ENCODE measurements at places on chromosomes 5 and 9.

GRCh38 chr5:151550146-151550545, 41.0 kb downstream of the FAT2 start:
- DNase-seq = no peak

GRCh38 chr9:128007566-128008138, 26.9 kb upstream of the EEIG1 start:
- peak; percentile 77 for DNase-seq

DNA sequence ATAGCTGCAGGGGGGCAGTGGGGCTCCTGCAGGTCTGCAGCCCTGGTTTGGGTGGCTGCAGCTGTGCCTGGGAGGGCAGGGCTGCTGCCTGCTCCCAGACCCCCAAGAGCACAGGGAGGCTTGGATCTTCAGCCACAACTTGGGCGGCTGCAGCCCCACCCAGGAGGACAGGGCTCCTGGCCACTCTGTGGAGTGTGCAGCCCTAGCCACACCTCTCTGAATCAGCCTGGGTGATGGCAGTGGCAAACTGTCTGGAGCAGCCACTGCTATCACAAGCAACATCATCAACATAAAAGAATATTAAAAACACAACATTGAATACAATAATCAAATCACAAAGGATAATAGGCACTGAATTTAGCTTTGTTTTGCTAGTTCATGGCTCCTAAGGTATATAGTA, 164.9 kb upstream of the SLC27A6 start:
- DNase-seq = no peak

- no peak for DNase-seq
Measured at GRCh38 chr5:146290318-146290717, 48.3 kb upstream of the POU4F3 start.

DNA sequence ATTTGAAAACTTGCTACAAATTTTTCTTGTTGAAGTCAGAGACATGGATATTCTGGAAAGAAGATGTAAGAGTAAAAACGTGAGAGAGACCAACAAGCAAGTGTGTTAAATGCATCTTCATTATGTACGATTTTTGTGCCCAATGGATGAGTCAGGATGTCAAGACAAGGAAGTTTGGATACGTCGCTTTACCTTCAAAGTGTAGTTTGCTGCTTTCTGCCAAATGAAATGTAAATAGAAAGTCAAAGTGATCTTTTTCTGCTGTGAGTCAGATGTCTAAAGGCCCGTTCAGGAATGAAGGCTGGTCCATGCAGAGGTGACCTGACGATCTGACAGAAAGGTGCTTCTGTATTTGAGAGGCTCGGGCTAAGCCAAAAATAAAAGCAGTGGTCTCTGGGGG, 273.1 kb upstream of the PIK3R1 start:
- no peak for DNase-seq

GRCh38 chr5:83834306-83834705, 113.7 kb upstream of the HAPLN1 start:
- no peak for DNase-seq

DNA sequence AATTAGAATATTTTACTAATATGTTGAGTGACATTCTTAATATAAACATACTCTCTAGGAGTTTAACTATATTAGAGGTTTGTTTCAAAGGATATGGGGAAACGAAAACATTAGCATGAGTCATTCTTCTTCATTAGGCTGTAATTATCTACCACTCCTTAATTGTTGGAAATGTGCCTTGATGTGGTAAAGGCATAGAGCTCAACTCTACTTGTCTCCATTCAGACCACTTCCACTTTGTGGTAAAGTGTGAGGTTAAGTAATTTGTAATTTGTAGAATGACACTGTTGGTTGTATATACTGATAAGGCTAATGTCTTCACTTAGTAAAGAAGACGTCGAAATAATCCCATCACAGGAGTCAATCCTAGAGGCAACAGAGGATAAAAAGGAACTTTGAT, 58.1 kb downstream of the HAPLN1 start:
- no peak for DNase-seq

DNA sequence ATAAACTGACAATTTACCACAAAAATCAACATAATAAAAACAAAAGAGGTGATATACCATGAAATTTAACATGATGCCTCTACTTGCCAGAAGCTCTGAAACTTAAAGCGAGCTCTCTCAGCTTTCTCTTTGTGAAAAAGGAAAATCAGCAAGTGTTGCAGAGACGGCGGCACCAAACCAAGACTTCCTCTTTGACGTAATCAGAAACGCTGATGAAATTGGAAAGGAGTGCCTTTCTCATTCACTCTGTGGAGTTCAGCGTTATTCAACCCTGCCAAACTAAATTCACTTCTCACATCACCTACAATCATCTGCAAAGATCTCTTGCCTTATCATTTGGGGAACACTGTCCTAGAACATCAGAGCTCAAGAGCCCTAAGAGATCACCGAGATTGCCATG, 32.2 kb downstream of the ANXA6 start:
- DNase-seq = no peak

- no peak for DNase-seq
Measured at GRCh38 chr9:91416096-91416712, 7.4 kb downstream of the NFIL3 start.

- no peak for DNase-seq
Measured at GRCh38 chr5:129905473-129906176, 1.4 kb downstream of the CHSY3 start.

- DNase-seq = no peak
Measured at GRCh38 chr5:124630767-124631704, 115.4 kb downstream of the ZNF608 start.

- no peak for DNase-seq
Measured at GRCh38 chr9:93174976-93175375, 9.0 kb upstream of the WNK2 start.

DNA sequence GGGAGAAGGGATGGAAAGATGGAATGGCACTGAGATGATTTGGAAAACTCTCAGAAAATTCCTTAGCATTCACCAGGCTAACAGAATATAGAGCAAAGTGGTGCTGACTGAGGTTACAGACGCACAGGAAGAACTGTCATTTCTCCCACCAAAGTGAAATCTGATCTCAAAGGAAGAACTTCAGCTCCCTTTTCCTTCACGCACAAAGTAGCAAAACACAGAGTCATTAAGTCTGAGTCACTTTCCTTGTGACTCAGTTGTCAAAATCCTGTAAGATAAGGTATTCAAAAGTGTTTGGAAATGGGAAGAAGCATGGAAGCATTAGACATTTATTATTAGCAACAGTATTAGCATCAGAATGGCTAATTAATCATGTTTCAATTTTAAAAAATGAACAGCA, 11.7 kb downstream of the MPDZ start:
- DNase-seq = no peak

- no peak for DNase-seq
Measured at GRCh38 chr9:87857948-87858335, 24.7 kb upstream of the SPATA31E1 start.

GRCh38 chr5:16456103-16456832, 9.3 kb downstream of the ZNF622 start:
- no peak for DNase-seq

GRCh38 chr5:20000416-20000815, 12.4 kb upstream of the CDH18 start:
- DNase-seq = no peak

DNA sequence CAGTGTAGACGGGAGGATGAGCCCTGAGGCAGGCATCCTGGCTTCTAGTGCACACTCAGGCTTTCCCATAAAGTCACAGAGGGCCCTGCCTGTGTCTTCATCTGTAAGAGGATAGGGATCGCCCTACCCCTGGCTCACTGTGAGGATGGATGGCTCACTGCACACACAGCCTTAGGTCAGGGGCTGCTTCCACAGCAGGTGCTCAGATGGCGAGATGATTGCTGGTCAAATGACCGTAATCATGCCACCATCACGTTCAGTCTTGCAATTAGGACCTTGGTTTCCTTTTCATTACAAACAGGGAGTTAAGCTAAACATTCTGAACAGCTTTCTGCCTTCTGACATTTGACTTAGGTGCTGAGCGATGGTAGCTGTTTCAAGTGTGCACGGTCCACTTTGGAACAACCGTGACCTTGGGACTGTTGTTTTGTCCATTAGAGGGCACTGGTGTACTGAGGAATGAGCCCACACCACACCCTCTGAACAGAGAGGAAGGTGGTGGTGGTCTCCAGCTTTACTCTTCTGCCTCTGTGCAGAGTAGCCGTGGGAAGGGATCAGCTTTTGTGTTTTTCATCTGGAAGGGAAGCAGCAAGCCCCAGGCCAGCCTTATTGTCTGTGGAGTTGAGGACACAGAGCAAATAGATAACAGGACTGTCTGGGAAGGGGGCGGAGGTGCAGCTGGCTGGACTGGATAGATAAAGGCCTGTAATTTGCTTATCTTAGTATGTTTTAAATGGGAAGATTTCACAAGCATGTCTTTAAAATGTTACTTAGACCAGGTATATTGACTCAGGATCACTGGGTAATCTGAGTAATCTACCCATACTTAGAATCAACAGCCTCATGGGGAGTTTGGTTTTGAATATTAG, 183.1 kb downstream of the TRIO start:
- DNase-seq = no peak

DNA sequence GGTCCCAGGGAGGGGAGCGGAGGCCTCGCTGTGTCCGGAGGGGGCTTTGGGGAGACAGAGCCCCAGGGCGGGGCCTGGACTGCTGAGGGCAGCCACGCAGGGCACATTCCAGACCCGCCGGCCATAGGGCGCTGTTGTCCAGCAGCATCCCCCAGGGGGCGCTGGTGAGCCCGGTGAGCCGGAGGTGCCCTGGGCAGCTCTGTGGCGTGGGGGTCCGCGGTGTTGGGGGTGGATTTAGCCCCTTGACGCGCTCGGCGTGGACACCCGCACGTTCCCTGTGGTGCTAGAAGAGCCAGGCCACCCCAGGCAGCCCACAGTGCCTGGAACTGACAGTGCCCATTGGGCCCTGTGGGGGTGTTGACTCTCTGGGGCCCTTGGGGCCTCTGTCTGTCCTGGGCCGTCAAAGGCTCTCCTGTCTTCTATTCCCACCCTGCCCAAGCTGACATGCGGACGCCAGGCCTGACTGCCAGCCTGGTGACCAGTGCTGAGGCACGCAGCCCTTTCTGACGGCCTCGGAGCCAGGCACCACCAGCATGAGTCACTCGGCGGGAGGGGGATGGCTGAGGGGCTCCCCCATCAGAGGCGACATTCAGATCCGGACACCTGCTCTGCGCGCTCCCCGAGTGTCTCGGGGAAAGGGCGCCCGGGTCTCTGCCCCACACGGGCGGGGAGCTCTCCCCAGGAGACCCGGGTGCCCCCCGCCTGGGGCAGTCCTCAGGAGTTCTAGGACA, 23.9 kb downstream of the TPPP start:
- DNase-seq = no peak

- no peak for DNase-seq
Measured at GRCh38 chr9:7287986-7288385, 511.6 kb downstream of the DMAC1 start.

DNA sequence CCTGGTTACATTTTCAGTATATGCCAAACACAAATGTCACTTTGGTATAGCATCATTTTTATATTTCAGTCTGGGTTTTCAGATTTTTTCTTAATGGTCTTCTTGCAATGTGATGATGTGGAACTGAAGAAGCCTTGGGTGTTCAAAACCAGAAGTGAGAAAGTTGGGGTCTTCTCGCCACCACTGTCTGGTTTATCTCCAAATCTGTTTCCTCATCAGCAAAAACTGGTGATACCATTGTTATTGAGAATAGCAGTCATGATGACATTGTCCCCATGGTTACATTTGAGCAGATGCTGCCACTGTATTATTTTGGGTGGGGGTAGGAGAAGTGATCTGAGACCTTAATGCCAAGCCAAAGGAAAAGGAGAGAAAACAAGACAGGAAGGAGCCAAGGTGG, 85.9 kb upstream of the MAP3K1 start:
- DNase-seq = no peak

DNA sequence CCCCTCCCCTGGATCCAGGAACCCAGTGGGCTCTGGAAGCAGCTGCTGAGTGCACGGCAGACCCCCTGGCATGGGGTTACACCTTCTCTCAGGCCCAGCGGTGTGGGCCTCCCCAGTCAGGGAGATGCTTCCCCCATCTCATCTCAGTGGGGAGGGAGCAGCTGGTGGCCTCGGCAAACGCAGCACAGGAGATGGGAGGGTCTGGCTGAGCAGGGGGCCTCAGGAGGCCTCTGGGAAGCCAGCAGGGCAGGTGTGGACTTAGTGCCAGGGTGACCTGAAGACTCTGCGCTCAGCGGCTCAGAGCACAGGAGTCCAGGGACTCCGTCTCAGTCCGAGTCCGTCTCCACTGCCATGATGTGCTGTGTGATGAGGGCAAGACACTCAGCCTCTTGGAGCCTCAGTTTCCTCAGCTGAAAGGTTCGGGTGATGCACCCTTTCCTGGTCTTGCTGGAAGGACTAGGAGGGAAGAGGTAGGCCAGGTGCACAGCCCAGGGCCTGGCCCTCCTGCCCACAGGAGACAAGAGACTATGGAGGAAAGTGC, 100.6 kb downstream of the GTF3C4 start:
- no peak for DNase-seq

- DNase-seq = no peak
Measured at GRCh38 chr9:80836013-80836412, 853.3 kb downstream of the TLE1 start.

GRCh38 chr5:6252581-6252980, 125.8 kb downstream of the MED10 start:
- no peak for DNase-seq

DNA sequence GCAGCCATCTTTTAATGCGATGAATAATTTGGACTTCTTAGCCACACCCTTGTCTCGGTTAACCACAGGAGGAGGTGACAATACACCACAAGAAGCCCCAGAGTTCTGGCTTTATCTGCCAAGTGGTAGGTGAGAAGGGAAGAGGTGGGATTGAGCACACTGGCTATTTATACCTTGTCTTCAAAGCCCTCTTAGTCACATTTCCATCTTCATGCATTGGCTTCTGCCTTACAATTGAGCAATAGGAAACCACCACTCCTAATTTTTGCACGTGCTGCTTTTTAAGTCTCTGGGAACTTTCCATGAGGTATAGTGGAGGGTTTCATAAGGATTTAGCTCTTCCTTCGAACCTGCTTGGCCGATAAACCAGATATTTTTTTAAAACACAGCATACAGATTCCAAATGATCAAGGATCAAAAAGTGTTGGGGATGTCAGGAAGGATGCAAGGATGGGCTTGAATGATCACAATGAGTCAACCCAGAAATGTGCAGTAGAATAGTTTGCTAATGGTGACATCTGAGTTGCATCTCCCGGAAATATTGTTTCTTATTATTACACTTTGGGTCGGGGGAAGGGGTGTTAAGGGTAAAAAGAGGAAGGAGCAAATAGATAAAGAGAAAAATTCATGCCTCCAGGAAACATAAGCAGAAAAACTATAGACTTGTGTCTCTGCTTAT, 25.5 kb downstream of the PLAC8L1 start:
- peak; percentile 8 for DNase-seq

- DNase-seq = no peak
Measured at GRCh38 chr9:34957492-34958410, at the start of gene PHF24. Gene PHF24, plus strand, starts transcription at chr9:34958285. Its CDS starts 13,014 bp downstream, at chr9:34971299.

GRCh38 chr5:82068723-82069122, 96.9 kb downstream of the ATG10 start:
- no peak for DNase-seq
